Prostate gland (tissue), 2 donors: ENCODE measurements at places on chromosomes 7 and 10. TPM values are rescaled to one million over a fixed set of nuclear protein-coding genes. Genes with fewer than 3 reads are reported as not detected.
A peak's percentile ranks its signal among the peaks of the same experiment; 100 is the strongest.

DNA sequence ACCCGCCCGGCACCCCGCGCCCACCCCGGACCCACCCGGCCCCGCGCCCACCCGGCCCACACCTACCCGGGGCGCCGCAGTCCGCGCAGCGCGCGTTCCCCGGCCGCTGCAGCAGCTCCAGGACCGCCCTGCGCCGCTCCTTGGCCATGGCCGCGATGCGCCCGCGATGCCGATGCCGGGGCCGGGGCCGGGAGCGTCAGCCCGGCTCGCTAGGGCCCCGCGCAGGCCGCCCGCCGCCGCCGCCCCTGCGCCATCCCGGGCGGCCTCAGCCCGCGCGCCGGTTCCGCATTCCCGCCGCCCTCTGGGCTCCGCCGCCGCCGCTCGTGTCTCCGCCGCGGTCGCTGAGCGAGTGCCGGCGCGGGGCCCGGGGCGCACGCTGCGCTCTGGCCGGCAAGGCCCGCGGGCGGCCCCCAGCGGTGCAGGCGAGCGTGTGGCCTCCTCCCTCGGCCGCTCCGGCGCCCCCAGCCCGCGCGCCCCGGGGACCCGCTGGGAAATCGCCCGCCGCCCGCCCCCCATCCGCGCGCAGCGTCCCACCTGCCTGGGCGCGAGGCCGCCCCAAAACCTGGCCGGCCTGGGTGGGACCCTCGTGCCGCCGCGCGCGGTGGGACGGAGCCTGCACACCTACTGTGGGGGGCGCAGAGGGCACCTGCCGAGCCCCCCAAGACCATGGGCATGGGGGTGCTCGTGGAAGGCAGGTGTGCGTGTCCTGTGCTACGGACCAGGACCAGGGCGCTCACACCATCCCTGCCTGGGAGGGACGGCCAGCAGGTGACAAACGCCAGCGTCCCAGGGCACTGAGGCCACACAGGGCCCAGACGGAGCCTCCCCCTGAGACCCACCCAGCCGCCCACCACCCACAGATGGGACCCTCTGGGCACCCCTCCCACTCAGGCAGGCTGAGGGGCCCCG lies at the start of gene ADAP1:
Gene ADAP1 (minus strand): TSS at position 351 of the 909 bp plus-strand sequence. CDS start 203 bp downstream, at position 148.
- no peak for DNase-seq
- no peaks in the 10 kb centered on the region for H3K27me3 ChIP-seq
- peak within 1 kb of the TSS; percentile 40 for H3K4me3 ChIP-seq
- H3K4me1 ChIP-seq: peaks cover 8% of the 10 kb centered on the region

GRCh38 chr7:48042216-48042615 lies 6.9 kb downstream of the C7orf57 start:
- no peak overlapping the region for H3K4me3 ChIP-seq
- H3K36me3 ChIP-seq: no peaks in the 10 kb centered on the region
- no peaks in the 10 kb centered on the region for H3K27me3 ChIP-seq
- H3K27ac ChIP-seq: no peak overlapping the region
- H3K4me1 ChIP-seq: no peaks in the 10 kb centered on the region

DNA sequence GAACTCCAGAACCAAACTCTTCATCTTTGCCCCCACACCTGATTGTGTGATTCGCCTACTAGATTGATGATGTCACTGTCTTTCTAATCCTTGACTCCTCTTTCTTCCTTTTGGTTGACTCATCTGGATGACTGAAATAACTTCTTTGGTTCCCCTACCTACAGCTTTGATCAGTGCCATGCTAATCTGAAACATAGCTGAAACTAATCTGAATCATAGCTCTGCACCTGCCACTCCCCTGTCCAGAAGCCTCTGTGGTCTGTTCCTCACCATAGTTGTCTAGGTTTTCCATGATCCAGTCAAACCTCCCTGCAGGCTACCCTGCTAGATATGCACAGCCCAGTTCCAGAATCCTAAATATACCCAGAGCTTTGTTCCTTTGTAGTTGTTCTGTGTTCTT lies 51.9 kb downstream of the ZNF365 start:
- no peak overlapping the region for H3K4me3 ChIP-seq
- no peak for DNase-seq
- no peak overlapping the region for H3K27ac ChIP-seq
- no peaks in the 10 kb centered on the region for H3K4me1 ChIP-seq
- H3K27me3 ChIP-seq: no peaks in the 10 kb centered on the region

Gene GDF2
- total RNA-seq: not detected

Gene FAM237B
- not detected for total RNA-seq

Gene SPDYE2
- 1.8 TPM for total RNA-seq

DNA sequence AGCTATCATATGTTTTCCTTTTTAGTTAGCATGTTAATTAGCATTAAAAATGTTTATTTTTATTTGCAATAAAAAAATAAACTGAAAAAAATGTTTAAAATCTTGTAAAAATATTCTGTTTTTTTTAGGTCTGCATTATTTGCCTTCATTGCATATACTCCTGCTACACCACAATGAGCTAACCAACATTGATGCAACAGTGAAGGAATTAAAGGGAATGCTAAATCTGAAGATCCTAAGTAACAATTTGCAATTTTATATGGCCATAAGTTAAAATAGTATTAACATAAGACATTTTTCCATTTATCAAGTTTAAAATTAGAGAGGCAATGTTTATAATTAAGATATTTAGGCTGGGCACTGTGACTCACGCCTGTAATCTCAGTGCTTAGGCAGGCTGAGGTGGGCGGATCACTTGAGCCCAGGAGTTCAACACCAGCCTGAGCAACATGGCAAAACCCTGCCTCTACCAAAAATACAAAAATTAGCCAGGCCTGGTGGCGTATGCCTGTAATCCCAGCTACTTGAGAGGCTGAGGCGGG lies 32.2 kb downstream of the LRRC72 start:
- H3K27me3 ChIP-seq: no peaks in the 10 kb centered on the region
- H3K4me3 ChIP-seq: no peak overlapping the region
- no peaks in the 10 kb centered on the region for H3K4me1 ChIP-seq
- DNase-seq: no peak
- H3K27ac ChIP-seq: no peak overlapping the region

Gene TFEC
- 0.32 TPM for total RNA-seq

Gene CRYGN
- total RNA-seq: not detected

Gene CDC14C
- total RNA-seq: 0.91 TPM

DNA sequence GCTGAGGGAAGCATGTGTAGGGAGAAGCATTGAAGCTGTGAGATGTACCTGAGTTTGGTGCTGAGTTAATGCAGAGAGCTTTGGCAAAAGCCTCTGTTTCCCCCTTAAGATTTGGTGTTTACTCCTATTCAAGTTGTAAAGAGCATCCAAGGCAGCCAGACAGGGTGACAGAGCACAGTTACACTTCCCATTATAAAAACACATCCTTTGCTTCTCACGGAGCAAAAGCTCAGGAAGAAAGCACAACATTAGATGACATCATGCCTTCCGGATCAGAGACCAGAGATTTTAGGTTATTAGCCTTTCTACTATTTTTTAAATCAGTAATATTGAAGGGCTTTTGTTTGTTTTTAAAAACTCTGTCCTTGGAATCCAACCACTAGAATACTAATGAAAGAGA lies 182.9 kb downstream of the DOCK4 start:
- H3K4me1 ChIP-seq: no peaks in the 10 kb centered on the region
- DNase-seq: no peak
- H3K27ac ChIP-seq: no peak overlapping the region
- no peaks in the 10 kb centered on the region for H3K36me3 ChIP-seq
- H3K4me3 ChIP-seq: no peak overlapping the region

Gene C7orf57
- total RNA-seq: not detected
